ENCODE measurements at places on chromosomes 6 and 20.

GRCh38 chr6:128886706-128887105 lies 3.8 kb downstream of the LAMA2 start:
- DNase-seq = no peak

GRCh38 chr20:25987073-25987927 lies 290.6 kb upstream of the ZNF337 start:
- peak; percentile 34 for DNase-seq

DNA sequence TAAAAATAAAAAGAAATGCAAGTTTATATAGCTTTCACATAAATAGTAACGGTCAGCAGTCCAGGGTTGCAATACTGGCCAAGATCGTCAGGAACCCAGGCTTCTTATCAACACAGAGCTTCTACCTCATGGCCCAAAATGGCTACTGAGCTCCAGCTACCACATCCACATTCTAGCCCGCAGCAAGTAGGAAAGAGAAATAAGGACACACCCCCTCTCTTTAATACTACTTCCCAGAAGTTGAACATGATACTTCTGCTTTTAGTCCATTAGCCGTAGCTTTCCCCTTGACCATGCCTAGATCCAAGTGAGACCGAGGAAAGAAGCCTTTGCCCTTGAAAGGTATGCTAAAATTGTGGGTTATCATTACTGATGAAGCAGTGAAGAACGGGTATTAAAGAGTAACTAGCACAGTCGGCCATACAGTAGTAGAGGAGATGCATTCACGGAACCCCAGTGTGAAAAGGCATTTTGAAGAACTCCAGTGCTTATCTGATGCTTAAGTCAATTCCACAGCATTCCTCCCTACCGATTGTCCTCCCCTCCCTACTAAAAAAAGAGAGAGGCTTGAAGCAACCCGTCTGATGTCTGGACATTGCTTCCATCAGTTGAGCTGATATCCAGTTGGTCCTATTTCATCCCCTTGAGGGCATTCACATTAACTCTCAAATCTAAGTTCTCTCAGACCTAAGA lies 226.9 kb upstream of the RREB1 start:
- no peak for DNase-seq

GRCh38 chr6:62999796-63000195 lies 211.5 kb upstream of the FKBP1C start:
- no peak for DNase-seq

All from stimulated activated CD8-positive, alpha-beta memory T cell treated with anti-CD3 and anti-CD28 coated beads, Interleukin-7, amount 100 ng/mL, for 48 hours (primary cell).